ENCODE measurements at places on chromosomes 11 and 22. TPM values are rescaled to one million over a fixed set of nuclear protein-coding genes. Genes with fewer than 3 reads are reported as not detected.

Gene SDF2L1
- 31.1 TPM for total RNA-seq

Gene LRRC56
- 0.49 TPM for total RNA-seq

Gene MS4A3
- total RNA-seq, result not detected

Gene TSPAN18
- 1.2 TPM for total RNA-seq

Gene CCDC15
- total RNA-seq, result 0.64 TPM

Gene MMP1
- 14.8 TPM for total RNA-seq

Gene DKK3
- 74.8 TPM for total RNA-seq

Gene MAPK8IP2
- total RNA-seq, result 0.50 TPM

Gene CTSC
- 245 TPM for total RNA-seq

Measured in cardiac ventricle fibroblast (primary cell).